ENCODE measurements at places on chromosomes 4 and X. TPM values are rescaled to one million over a fixed set of nuclear protein-coding genes. Genes with fewer than 3 reads are reported as not detected.

STPG2 gene
- not detected for total RNA-seq

CD38 gene
- total RNA-seq = not detected

- no peak for DNase-seq
Observed at GRCh38 chr4:143351774-143352451, 15.2 kb downstream of the GAB1 start.

DNA sequence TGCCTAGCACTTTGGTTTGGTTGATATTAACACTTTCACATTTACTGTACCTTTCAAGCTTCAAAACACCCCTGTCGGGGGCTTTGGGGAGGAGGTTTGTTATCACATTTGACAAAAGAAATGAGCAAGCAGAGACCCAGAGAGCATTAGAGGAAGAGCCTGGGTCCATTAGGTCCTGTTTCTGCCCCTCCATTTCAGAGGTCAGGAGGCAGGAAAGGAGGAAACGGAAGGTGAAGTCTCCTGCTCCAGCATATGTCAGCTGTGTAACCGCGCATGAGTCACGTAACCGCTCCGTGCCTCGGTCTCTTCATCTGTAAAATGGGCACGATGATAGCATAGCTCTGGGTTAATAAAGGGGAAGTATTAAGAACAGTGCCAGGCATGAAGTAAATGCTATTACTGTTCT, 201.9 kb upstream of the BCOR start:
- no peak for DNase-seq

MAGEA2B gene
- not detected for total RNA-seq

GRCh38 chr4:117478702-117479101, 393.3 kb upstream of the TRAM1L1 start:
- peak; percentile 6 for DNase-seq

- no peak for DNase-seq
Observed at GRCh38 chrX:4622486-4623167, 909.2 kb upstream of the PRKX start.

DNA sequence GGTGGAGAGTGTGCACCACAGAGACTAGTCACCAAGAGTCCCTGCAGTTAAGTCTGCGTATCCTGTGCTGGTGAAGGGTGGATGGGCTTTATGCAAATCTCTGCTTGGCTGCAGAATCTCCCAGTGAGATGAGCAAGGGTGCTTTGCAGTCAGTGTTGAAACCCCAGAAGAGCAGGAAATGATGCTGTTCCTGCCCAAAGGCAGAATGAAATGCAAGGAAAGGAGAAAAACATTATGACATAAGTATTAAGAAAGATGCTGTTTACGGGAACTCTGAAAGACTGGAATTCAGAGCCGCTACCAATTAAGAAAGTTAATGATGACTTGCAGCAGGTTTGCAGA, 25.4 kb upstream of the ACSL1 start:
- no peak for DNase-seq

FGFBP1 gene
- total RNA-seq = not detected

SSX1 gene
- total RNA-seq = not detected

SPANXC gene
- total RNA-seq = not detected

GRCh38 chr4:5198656-5199541, 147.6 kb downstream of the STK32B start:
- DNase-seq = no peak

GRCh38 chr4:101599620-101600019, 190.9 kb upstream of the BANK1 start:
- peak; percentile 56 for DNase-seq

GRCh38 chr4:173076903-173077634, 91.5 kb upstream of the GALNT7 start:
- peak; percentile 12 for DNase-seq

IL13RA1 gene
- 35.6 TPM for total RNA-seq

- no peak for DNase-seq
Observed at GRCh38 chr4:107034091-107034995, 1.8 kb downstream of the DKK2 start.

F8A3 gene
- total RNA-seq = 0.18 TPM

DNA sequence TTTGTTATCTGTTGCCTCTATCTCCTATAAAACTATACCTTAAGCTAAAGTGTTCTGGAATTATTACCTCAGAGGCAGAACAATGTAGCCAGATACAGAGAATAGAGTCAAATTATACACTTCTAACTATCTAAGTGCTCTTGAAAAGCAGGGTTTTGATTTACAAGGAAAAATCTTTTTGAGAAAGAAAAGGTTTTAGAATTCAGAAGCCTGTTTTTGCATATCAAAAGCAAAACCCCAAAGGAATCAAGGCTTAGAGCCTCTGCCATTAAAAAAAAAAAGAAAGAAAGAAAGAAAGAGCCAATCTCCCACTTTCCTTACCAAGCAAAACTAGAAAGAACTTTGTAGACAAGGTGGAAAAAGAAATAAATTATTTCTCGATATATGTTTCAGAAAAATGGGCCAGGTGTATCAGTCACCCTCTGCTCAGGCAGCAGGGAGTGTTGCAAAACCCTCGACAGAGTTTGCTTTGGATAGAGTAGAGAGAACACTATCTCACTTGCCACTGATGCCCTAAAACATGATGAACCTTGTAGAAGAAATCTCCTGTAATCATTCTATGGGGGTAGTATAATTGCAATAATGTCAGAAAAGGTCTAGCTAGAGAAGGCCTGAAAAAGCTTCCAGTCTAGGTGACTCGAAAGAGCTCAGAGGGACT, 318.3 kb downstream of the PCDH10 start:
- DNase-seq = no peak

- no peak for DNase-seq
Observed at GRCh38 chrX:119607018-119607389, 780 bp upstream of the NKRF start.

- no peak for DNase-seq
Observed at GRCh38 chr4:158443731-158444130, 78.0 kb upstream of the RXFP1 start.

DNA sequence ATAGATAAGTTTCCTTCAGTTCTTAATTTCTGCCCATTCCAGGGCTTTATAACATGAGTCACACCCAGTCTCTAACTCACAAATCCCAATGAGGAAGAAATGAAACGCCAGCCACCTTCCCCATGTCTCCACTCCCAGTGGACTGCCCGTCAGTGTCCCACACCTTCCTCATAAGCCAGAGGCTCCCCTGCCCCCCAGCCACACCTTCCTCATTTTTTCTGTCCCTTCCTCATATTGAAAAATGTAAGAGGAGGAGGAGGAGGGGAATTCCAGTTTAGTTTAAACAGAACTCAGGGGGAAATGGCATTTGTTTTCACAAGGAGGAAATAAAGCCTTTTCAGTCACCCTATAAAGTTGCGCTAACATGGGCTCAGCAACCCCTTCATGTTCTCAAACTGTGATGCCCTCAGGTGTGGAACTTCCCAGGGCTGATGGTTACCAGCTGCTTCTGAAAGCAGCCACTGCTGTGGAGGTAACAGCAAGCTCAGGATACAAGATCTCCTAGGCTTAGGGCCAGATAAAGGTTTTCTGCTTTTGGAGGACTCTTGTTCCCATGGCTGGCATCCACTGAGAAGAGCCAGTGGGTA, 97.8 kb downstream of the PARM1 start:
- DNase-seq = no peak

DNA sequence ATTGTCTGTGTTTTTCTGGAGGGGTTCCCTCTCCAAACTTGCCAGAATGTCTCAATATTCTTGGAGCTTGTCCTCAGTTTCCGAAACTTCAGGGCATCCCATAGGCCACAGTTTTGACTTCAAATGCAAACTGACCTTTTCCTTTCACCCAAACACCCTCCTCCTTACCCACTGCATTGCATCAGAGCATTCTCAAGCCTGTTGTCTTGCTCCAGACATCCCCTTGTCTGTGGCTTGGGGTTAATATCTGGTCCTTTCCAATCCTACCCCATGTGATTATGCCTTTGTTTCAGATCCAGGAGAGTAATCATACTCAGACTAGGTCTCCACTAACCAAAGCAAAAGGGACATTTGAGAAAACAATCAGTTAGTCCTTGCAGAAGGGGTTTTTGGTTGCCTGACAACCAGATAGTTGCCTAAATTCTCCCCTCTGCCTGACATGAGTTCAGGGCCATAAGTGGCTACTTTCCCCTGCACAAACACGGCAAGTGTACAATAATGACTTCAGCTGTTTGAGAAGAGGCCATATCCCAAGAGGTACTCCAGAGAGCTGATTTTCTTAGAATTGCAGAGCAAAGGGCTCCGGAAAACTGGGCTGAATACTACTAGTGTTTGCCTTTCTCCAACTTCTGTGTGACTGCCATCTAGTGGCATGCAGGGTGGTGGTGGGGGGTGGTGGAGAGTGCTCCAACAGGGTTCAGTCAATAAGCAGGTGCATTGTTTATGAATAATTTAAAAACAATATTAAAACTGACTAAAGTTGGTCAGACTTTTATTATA, 130.2 kb downstream of the CHRDL1 start:
- peak; percentile 5 for DNase-seq
